ENCODE measurements at places on chromosomes 7 and 10.

GRCh38 chr10:131683281-131683861 lies 217.4 kb upstream of the PPP2R2D start:
- DNase-seq = no peak

DNA sequence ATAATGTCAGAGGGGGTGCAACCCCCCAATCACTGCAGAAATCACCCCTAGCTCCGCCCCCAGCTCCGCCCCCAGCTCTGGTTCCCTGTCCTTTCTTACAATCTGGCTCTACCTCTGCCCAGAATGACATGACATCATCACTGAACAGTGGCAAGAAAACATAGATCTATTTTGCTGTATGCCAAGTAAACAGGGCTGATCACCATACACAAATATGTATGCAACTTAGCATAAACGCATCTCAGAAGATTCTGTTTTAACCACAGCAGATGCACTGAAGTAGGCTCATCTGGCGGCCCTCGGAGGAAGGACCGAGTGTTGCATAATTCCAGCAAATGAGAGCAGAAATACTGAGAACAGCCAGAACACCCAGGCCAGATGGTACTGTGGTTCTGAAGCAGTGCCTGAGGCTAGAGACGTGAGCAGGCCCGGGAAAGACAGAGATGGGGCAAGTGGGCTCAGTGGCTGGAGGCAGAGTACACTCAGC lies 293.3 kb upstream of the KLF14 start:
- no peak for DNase-seq

GRCh38 chr10:25130906-25131305 lies 43.9 kb upstream of the GPR158 start:
- DNase-seq = no peak

GRCh38 chr7:118436663-118437062 lies 212.2 kb downstream of the ANKRD7 start:
- no peak for DNase-seq

DNA sequence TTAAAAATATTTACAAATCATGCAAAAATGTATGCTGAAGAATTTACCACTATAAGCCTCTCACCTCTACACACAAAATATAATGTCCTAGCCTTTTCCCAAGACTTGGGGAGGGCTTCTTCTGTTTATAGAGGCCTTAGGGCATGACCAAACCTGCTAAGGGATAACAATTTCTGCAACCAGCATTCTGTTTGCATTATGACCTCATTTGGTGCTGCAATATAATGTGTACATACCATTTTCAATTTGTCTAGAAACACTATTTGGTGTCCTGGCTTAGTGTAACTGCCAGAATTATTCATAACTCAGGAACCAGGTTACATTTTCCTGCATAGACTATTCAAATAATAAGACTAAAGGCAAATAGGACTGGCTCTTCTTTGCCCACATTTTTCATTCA lies 446.6 kb upstream of the SORCS1 start:
- no peak for DNase-seq

All from NCI-H446 treated with DMSO at 0.1 percent for 48 hours (cell line).